ENCODE measurements at places on chromosomes 1 and 21.

DNA sequence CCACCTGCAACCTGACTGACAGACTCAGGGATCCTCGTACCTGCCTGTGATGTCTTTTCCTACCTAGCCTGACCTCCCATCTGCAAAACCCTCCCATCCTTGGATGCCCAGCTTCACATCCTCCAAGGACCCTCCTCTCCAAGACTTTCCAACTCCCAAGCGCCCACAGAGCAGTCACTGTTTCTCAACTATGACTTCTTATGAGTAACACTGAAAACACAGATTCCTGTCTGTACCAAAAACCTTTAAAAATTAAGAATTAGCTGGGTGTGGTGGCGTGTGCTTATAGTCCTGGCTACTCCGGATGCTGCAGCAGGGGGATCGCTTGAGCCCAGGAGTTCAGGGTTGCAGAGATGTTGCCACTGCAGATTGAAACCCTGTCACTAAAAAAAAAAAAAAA is 181.9 kb downstream of the PSMG1 start:
- no peak for DNase-seq

DNA sequence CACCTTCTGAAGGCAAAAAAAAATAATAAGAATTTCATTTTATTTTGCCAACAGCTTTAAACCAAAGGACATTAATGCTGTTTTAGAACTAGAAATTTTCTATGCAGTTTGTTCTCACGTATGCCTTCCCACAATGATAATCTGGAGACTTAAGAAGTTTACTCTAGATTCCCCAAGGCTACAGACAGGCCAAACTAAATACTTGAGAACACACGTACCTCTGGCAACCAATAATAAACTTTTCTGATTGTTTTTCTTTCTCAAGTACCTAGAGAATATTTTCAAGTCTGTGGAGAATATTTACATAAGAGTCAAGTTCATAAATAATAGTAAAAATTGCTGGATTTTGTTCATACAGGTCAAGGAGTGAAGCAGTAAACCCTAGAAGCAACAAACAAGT is 15.9 kb downstream of the CLDN8 start:
- DNase-seq: no peak

- DNase-seq: no peak
These were observed 66.1 kb upstream of the SMYD2 start for GRCh38 chr1:214214851-214215250.

- no peak for DNase-seq
These were observed 44.8 kb downstream of the UCHL5 start for GRCh38 chr1:193014400-193014799.

- DNase-seq: no peak
These were observed 27.8 kb upstream of the PIGC start for GRCh38 chr1:172471666-172472065.

- DNase-seq: no peak
These were observed 487.6 kb upstream of the CAMK1G start for GRCh38 chr1:209095627-209096595.

DNA sequence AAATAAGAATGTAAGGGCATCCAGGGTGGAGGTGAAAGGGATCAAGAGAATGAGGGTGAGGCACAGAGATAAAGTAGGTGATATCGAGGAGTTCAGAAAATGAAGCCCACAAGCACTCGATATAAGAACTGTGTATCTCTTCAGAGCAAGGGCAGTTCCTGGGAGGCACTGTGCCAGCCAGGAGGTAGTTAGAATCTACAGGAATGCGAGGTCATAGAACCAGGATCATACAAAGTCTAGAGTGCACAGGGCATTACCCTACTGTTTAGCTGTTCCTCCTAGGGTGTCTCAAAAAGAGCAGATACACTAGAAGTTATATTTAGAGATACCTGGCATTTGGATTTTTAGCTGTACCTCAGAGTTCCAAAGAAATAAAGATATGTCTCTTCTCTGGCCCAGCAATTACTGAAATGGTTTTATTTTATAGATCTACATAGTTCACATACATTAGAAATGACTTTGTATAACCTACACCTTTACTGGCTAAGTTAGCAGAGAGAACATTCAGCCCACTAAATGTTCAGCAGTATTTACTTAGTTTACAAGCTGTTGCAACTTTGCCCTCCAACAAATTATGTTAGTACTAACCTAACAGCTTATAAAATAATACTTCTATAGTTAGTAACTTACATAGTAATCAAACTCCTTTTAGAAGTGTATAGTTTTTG is 1.6 kb downstream of the OVAAL start:
- no peak for DNase-seq

All from GM19239 (cell line).